ENCODE measurements at places on chromosomes 4 and X.

- DNase-seq: no peak
Measured at GRCh38 chr4:102546635-102547034, 45.5 kb downstream of the NFKB1 start.

- DNase-seq: no peak
Measured at GRCh38 chr4:82661181-82661992, 99.6 kb upstream of the TMEM150C start.

DNA sequence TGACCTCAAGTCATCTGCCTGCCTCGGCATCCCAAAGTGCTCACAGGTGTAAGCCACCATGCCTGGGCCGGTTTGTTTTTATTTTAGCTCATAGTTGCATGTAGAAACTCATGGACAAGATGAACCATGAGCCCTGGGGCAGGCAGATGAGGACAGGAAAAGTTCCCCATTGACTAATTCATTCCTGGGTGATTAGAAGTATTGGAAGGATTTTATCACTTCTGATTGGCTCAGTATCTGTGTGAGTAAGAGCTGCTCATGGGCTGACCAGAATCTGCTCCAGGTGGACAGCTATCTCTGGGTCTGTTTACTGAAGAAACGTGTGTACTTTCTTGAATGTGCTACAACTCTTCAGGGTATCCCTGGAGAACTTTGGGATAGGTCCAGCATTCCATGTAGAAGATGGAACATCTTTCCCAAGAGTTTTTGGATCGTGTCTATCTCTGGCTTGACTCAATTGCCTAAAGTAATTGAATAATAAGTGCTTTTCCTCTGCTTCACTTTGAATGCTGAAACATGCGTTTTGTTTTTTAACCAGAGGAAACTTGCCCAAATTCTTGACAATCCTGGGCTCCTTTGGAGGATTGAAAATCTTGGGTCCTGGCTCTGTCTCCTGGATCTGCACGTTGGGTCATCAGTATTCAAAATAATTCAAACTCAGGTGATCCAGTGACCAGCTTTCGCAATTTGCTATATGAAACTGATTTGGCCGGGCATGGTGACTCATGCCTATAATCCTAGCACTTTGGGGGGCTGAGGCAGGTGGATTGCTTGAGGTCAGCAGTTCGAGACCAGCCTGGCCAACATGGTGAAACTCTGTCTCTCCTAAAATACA lies 88.6 kb upstream of the DHRSX start:
- no peak for DNase-seq

GRCh38 chrX:87634361-87634760 lies 116.8 kb downstream of the KLHL4 start:
- DNase-seq: no peak

GRCh38 chr4:38145741-38146140 lies 185.5 kb downstream of the PTTG2 start:
- DNase-seq: no peak

DNA sequence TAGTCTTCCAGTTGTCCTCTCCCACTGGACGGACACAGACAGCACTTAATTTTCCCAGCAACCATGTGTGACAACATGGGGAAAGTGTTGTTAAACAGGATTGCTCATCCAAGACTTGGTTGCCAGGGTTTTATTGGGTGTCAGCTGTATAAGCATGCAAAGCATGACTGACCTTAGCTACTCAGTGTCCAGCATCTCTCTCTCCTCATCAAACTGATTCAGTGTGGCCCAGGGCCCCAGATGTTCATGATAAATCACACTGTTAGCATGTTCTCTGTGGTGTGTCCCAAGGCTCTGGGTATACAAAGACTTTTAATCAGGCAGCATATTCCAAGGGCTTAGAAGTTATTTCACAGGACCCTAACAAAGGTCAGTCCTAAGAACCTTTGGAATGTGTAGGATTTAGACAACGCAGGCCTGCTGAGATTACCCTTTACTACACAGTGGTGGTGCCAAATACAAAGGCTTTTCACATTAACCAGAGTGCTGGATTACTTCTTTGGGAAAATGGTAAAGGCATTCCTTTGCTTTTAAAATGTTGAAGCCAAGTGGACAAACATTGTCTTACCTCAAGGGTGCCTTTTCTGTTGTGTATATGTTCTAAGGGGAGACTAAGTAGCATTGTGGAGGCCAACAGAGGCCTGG lies 213.3 kb downstream of the GLUD2 start:
- no peak for DNase-seq

DNA sequence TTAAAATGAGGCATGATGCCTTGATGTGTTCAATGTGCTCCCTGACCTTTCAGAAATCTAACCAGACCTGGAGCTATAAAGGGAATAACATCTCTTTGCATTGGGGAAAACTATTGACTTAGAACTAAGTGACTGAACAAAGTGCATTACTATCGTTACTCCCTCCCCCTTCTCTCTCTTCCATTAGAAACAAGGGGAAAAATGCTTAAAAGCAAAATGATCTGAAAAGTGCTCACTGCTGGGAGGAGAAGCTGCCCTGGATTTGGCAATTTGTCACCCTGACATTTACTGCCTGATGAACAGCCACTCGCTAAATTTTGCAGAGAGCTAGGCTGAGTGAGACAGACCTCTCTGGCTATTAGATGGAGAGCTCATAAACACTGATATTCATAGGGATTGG lies 48.6 kb upstream of the PARM1 start:
- DNase-seq: no peak

- DNase-seq: no peak
Measured at GRCh38 chrX:148768296-148768695, 267.9 kb downstream of the AFF2 start.

DNA sequence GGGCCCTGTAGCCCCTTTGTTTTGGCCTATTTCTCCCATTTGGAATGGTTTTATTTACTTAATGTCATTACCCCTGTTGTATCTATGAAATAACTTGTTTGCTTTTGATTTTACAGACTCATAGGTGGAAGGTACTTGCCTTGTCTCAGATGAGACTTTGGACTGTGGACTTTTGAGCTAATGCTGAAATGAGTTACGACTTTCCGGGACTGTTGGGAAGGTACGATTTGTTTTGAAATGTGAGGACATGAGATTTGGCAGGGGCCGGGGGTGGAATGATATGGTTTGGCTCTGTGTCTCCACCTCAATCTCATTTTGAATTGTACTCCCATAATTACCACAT lies 39.4 kb downstream of the NLRP2B start:
- DNase-seq: no peak

DNA sequence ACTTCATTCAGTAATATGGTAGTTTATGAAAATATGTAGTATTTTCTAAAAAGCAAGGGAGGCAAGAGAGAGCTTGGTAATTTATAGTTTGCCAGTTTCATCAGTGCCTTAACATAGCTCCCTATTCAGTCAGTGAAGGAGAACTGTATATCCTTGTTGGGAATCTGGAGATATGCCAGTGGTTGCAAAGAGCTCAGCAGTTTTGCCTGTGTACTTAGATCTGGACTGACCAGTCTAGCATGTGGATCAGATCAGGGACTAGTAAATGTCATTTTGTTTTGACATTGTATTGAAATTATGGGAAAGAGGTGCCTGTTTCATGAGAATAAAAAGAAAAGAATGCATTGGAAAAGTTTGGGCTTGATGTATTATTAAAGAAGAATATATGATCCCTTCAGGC lies 88.6 kb downstream of the ZIC3 start:
- no peak for DNase-seq

All from CD4-positive, alpha-beta T cell treated with Interleukin-4 for 4 hours (primary cell).